DMS79 treated with DMSO at 0.1 percent for 48 hours (cell line): ENCODE measurements at places on chromosomes 2 and 18.

DNA sequence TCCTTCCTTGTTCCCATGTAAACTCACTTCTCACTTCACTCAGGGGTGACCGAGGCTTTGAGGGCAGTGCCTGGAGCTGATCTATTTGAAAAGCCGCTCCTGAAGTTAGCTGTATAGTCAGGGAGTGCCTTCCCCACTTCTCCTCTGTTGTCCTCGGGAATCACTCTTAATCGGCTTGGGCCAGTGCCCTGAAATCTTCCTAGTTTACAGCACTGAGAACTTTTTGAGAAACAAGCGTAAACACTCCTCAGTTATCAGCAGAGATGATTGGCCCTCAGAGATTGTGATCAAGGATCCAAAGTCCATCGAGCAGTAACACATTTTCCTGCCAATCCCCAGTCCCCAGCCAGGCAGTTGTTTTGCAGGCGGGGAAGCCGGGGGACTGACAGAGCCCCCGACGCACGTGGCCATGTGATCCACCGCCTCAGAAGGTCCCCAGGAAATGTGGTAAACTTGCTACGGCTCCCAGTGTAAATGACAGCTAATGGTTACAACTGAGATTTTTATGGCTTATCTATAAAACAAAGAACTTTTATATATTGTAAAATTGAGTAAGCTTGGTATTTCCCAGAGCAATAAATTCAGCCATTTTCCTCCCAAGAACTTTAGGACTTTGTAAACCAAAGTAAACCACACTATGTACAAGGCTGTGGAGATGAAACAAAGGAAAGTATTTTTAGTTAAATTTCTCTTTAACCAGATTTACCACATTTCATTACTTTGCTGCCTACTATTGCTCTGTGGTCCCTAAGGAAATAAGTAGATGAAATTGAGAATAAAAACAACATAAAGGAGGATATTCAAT, 53.5 kb downstream of the C18orf63 start:
- DNase-seq, result no peak

DNA sequence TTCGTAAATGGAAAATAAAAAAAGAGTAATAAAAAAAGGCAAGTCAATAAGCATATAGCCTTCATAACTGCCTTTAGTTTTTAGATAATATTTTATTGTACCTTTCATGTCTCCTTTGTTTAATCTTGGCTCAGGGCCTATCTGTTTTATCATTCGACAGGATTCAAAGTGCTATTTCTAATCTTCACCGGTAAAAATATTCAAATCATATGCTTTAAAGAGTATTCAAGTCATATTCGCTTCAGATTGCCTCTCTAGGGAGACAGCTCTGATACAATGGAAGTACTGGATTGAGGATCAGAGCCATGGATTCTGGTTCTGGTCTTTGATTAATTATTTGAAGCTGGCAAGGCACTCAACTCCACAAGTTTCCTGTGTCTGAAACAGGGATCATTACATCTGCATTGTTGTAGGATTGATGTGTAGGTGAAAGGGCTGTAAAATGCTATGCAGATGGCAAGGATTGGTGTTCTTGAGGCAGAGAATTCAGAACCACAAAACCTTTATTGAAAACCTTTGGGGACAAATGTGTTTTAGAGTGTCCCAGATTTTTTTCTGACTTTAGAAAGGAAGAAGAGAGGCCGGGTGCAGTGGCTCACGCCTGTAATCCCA, 84.3 kb upstream of the RAPH1 start:
- no peak for DNase-seq

GRCh38 chr2:124649001-124649400, 623.9 kb downstream of the CNTNAP5 start:
- no peak for DNase-seq

DNA sequence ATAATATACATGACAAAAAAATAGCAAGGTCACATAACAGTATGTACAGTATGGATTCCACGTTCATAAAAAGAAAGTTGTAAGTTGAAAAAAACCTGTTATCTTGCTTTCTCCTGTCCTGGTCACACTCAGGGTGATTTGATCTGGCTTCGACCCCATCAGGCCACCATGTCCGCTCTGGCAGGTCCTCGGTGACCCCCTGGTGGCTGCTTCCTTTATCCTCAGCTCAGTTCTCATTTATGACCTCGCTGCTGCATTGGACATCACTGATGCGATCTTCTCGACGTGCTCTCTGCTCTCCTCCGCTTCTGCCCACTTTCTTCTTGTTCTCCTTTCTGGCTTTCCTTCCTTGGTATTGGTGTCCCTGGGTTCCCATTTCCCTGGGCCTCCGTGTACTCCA, 29.7 kb downstream of the DGKD start:
- DNase-seq, result no peak

DNA sequence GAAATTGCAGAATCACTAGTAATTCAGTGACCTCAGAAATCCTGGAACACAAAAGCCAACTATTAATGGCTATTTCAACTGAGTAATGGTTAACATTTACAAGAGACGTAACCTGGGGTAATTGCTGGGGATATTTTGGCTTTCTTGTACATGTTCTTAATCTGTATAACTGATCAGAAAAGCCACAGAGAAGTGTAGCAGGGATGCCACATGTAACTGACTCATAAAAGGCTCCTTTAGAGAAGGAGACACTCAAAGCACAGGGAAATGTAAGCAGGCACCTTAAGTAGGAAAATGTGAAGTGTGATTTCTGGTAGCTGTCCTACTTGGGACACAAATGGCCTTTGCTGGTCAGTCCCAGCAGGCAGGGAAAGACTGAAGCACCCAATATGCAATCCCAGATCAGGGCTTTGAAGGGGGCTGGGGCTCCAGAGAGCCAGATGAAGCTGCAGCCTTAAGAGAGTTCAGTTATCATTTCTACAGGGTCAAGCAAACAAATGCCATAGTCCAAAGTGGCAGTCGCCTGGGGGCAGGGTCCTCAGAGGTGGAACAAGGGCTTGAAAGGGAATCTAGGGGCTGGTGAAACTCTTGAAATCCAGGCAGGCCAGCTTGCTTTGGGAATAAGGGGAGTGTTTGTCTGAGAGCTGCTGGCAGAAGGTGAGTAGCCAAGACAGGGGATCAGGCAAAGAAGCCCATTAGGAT, 7.2 kb upstream of the SPOPL start:
- DNase-seq, result no peak

- DNase-seq, result no peak
Measured at GRCh38 chr2:172945510-172945850, 130.2 kb upstream of the MAP3K20 start.

- DNase-seq, result no peak
Measured at GRCh38 chr2:58594175-58594574, 353.1 kb upstream of the FANCL start.

- DNase-seq, result no peak
Measured at GRCh38 chr2:179340678-179341077, 76.0 kb upstream of the SESTD1 start.

GRCh38 chr2:197799068-197799467, 5.3 kb upstream of the PLCL1 start:
- DNase-seq, result no peak

- no peak for DNase-seq
Measured at GRCh38 chr2:109089602-109090300, 39.3 kb upstream of the SH3RF3 start.

DNA sequence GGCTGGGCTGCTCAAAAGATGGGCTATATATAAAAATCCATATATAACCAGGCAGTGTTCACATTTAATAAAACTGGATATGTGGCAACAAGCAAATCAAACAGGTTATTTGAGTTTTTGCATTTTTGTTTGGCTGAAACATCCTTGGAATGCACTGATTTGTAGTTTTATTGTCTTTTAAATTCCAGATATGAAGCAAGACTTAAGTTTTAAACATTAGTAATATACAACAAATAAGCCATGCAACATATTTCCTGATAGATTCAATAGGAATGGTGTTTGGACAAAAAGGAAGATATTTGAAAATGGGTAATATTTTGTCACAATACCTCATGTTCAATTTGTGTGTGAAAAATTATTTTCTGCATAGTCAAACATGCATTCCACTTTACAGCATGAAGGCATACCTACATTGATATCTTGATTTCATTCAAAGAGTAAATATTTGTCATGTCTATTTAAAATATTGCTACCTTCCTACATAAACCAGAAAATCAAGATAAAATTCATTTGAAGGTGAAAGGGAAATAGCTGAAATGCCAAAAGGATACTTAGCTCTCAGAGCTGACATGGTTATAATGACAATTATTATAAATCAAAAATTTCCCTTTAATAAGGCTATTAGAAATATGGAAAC, 132.3 kb upstream of the NETO1 start:
- DNase-seq, result no peak

DNA sequence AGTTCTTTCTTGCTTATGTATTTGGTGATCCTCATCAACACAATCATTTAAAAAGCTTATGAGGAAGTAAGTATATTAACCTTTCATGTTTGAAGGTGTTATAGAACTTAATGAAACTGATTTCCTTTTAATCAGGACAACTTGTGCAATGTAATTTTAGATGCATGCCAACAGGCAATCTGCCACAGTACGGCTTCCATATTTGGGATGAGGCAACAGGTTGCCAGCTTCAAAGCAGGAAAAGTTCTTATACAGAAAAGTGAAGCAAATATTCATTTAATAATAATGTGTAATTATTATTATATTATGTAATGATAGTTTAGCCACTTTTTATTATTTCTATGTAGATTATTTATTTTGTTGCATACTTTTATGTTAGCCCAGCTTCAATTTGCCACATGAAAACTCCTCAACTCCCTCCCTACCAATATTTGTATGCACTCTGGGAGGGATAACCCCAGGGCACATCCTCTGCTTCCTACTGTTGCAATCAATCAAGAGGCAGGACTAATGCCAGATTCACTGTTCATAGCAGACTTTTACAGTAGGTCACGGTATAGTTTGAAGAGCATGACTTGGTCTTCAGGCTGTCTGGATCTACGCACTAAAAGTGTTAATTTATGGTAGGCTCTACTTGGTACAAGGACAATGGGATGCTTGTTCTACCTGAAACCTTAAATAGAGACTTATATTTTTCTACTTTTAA, 277.2 kb downstream of the AGPS start:
- DNase-seq, result no peak

DNA sequence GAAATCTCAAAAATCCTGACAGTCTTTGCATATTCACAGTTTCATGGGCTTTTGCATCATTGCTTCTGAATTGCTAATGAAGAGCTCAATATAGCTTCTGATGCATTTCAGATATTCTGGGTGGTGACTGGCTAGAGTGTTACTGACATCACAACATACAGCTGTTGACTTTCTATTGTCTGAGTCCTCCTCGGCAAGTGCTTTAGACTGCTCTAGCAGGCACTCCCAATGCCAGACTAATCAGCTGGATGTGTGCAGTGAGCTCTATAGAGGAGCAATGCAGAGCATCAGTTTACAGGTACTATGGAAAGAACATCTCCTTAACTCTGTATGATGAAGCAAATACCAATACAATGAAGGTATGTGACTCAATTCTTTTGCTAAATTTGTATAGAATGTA, 54.9 kb downstream of the R3HDM1 start:
- no peak for DNase-seq
